Temporal lobe (tissue), 4 donors: ENCODE measurements at places on chromosomes 3 and 15. TPM values are rescaled to one million over a fixed set of nuclear protein-coding genes. Genes with fewer than 3 reads are reported as not detected.

GMPS gene
- total RNA-seq, result 31.7 TPM

ACSBG1 gene
- total RNA-seq, result 3.0 TPM

CASR gene
- not detected for total RNA-seq

NEK10 gene
- 18.7 TPM for total RNA-seq

B3GALNT1 gene
- total RNA-seq, result 110 TPM

GOLGA6L10 gene
- total RNA-seq, result 6.4 TPM

CLSTN2 gene
- 18.4 TPM for total RNA-seq

TMEM202 gene
- not detected for total RNA-seq

CACNA2D3 gene
- 23.4 TPM for total RNA-seq

CCR2 gene
- total RNA-seq, result 0.25 TPM

CCR5 gene
- not detected for total RNA-seq

PPP1R14D gene
- not detected for total RNA-seq

GPR171 gene
- not detected for total RNA-seq

TOPAZ1 gene
- under 0.01 TPM for total RNA-seq

SEMA6D gene
- total RNA-seq, result 49.4 TPM

IL16 gene
- total RNA-seq, result 1.2 TPM

ENTPD3 gene
- total RNA-seq, result 3.0 TPM

DUOX2 gene
- total RNA-seq, result not detected

C3orf52 gene
- 0.25 TPM for total RNA-seq

CIB2 gene
- 23.6 TPM for total RNA-seq

PLD1 gene
- 3.9 TPM for total RNA-seq

SLC27A2 gene
- 3.0 TPM for total RNA-seq

MFN1 gene
- total RNA-seq, result 61.7 TPM

SPATA12 gene
- not detected for total RNA-seq

CCRL2 gene
- total RNA-seq, result 0.25 TPM

CCDC33 gene
- total RNA-seq, result 0.25 TPM

TMIE gene
- 2.0 TPM for total RNA-seq
